CD4-positive, alpha-beta T cell treated with Interferon gamma for 1 hour (primary cell): ENCODE measurements at places on chromosomes 7 and 10.

DNA sequence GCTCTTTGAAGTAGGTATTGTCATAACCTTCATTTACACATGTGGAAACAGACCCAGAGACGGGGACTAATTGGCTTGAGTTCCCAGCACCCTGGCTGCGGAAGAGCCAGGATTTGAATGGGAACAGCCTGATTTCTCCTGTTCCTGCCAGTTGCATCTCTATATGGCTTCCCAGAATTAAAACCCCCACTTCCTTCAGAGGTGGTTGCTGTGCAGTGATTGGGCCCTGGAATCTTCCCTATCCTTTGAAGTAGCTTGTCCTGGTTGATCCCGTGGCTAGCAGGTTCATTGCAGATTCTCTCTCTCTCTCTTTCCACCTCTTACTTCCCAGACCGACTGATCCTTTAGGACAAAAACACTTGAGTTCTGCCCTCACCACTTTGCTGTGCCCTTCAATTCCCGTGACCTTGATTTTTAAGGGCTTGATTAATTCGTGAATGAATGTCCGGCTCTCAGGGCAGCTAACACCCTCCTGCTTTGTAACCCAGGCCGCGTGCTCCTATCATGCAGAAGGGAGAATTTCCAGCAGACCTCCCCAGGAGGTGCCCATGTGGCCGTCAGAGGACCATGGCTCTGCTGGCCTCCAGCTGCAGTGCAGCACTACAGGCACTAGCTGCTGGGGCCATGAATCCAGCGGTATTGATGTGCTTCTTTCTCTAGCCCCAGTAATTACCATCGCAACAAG, 120.6 kb upstream of the AGK start:
- no peak for DNase-seq

DNA sequence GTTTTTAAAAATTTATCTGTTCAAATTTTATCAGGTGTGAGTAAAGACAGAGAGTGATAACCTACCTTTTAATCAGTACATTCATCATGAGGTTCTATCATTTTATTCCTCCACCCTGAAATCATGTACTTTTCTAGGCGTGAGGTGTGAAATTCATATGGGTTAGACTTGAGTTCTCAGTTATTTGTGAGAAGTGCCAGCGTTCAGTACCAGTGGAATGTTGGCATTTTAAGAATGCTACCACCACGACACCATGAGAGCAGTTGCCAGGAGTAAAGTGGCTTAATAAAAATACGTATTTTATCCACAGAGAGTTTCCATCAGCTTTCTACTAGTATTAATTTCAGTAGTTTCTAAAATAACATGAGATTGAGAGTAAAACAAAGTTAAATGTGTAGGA, 104.1 kb upstream of the FERD3L start:
- DNase-seq: no peak

GRCh38 chr10:32367793-32368453, 21.0 kb upstream of the EPC1 start:
- DNase-seq: peak; percentile 64

GRCh38 chr7:149599636-149600206, 102.1 kb upstream of the ZNF746 start:
- DNase-seq: no peak

DNA sequence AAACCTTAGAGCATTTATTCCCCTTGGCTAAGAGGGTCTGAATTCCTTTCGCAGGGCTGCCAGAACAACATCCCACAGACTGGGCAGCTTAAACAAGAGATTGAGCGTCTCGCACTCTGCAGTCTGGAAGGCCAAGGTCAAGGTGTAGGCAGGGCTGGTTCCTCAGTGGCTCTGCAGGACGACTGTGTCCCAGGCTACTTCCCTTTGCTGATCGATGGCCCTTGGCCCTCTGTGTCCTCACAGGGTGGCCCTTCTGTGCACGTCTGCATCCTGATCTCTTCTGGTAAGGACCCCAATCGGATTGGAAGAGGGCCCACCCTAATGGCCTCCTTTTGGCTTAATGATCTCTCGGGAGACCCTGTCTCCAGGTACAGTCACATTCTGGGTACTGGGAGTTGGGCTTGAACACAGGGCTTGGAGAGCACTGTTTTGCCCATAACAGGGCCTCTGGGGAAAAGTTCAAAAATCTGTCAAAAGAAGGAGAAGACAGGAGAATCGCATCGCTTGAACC, 35.1 kb upstream of the DNAJB6 start:
- DNase-seq: no peak

GRCh38 chr10:86375204-86375603, 8.6 kb upstream of the GRID1 start:
- DNase-seq: no peak

GRCh38 chr7:100785878-100786277, 41.4 kb downstream of the EPHB4 start:
- DNase-seq: no peak

DNA sequence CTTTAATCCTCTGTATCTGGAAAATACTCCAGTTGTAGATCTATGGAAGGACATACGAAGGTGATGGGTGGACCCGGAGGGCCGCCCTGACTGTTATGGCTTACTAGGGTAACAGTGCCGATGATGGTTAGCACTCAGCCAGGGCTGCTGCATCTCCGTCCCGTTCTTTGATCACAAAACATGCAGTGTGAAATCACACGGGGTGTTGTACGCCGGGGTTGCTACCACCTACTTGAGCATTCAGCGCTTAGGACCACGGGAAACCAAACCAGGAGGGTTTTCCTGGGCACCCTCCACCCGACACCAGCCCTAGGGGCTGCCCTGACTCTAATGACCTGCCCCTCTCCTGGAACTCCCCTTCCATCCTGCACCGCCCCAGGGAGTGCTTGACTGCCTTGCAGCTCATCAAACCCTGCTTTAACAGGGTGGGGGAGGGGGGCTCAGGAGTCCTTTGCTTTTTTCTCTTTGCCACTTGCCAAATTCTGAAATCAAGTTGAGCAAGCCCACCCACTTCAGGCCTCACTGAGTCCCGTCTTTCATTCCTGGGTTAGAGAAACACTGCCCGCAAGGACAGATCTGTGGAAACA, 20.4 kb downstream of the ZNF775 start:
- DNase-seq: no peak

DNA sequence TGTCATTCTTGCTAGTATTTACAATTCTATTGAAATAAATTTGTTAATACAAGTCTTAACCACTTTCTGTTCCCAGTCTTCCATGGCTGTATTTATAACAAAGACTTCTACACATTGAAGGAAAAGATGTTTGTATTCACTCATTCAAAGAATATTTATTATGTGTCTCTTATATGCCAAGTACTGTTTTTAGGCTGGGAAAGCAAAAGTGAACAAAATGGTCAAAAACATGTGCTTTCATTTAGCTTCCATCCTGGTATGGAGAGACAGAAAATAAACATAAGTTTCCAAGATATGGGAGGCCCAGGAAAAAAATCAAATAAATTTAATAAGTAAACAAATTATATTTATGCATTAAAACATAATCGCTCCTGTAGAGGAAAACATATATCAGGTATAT, 22.9 kb downstream of the CPED1 start:
- no peak for DNase-seq

GRCh38 chr7:147523056-147523455, 1067.5 kb upstream of the C7orf33 start:
- DNase-seq: no peak

- no peak for DNase-seq
Measured at GRCh38 chr10:7310076-7310475, 100.8 kb downstream of the SFMBT2 start.

GRCh38 chr10:102815790-102816549, 21.2 kb downstream of the CYP17A1 start:
- peak; percentile 56 for DNase-seq

DNA sequence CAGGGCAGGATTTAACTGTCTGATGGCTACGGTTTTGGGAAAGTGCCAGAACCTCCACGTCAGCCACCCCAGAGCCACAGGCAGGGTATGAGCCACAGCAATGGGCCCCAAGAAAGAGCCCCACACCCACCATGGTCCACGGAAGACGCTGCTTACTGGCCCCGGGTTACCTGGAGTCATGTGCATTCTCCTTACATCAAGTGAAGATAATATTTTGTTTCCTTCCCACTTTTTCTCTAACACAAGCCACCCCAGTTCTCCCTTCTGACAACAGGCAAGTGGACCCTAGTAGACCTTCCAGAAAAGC, 67.1 kb downstream of the PRKAG2 start:
- no peak for DNase-seq

DNA sequence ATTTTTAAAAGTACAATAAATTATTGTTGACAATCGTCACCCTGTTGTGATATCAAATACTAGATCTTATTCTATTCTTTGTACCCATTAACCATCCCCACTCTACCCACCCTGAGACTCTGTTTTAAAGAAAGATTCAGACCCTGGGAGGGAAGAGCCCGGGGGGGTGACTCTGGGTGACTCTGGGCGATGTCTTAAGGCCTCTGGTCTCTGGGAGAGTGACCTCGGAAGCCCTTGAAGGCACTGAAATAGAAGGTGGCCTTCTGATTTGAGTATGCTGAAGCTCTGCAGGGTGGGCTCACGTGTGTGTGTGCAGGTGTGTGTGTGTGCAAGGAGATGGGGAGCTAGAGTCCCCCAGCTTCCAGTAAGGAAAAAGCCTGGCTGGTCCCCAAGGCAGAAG, 9.7 kb downstream of the ADAP1 start:
- no peak for DNase-seq

- DNase-seq: no peak
Measured at GRCh38 chr7:112076324-112076723, 129.9 kb downstream of the DOCK4 start.

DNA sequence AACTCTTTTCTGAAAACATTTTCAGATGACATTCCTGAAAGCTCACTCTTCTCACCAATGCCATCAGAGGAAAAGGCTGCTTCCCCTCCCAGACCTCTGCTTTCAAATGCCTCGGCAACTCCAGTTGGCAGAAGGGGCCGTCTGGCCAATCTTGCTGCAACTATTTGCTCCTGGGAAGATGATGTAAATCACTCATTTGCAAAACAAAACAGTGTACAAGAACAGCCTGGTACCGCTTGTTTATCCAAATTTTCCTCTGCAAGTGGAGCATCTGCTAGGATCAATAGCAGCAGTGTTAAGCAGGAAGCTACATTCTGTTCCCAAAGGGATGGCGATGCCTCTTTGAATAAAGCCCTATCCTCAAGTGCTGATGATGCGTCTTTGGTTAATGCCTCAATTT, 16.5 kb downstream of the ANLN start:
- no peak for DNase-seq

GRCh38 chr10:93290661-93291354, 191.3 kb downstream of the MYOF start:
- no peak for DNase-seq

- no peak for DNase-seq
Measured at GRCh38 chr7:106775552-106775936, 89.5 kb upstream of the PIK3CG start.

- peak; percentile 43 for DNase-seq
Measured at GRCh38 chr7:521221-522070, 1.8 kb upstream of the PDGFA start.

GRCh38 chr10:123665491-123666286, 466 bp upstream of the GPR26 start:
- no peak for DNase-seq

GRCh38 chr10:121596689-121597503, 1.3 kb downstream of the FGFR2 start:
- DNase-seq: no peak

GRCh38 chr7:128197589-128197988, 43.5 kb upstream of the LEP start:
- DNase-seq: no peak

DNA sequence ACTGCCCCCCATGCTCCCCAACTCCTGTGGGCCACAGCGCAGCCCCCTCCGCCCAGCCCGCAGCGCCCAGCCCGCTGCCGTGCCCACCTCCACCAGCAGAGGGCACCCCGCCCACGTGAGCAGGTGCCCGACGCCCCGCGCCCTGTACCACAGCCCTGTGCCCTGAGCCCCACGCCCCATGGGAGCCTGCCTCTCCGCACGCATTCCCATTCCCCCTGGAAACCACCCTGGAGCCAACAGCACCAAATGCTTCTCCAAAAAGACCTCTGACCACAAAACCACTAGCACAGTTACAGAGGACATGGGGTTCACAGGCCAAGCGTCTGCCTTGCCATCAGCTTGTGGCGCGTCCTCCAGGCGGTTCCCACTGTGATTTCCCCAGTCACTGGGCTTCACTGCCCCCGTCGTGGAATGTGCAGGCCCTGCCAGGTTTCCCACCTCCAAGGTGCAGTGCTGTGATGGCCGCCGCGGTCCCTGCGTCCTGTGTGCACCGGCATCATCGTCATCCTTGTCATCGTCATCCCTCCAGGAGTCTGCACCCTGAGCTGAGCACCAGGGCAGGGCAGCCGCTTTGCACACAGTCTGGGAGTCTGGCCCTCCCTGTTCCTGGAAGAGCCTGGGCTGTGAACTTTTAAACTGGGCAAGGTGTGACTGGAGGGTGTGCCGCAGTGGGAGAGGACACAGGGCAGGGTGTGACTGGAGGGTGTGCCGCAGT, 61.7 kb downstream of the PWWP2B start:
- peak; percentile 48 for DNase-seq

DNA sequence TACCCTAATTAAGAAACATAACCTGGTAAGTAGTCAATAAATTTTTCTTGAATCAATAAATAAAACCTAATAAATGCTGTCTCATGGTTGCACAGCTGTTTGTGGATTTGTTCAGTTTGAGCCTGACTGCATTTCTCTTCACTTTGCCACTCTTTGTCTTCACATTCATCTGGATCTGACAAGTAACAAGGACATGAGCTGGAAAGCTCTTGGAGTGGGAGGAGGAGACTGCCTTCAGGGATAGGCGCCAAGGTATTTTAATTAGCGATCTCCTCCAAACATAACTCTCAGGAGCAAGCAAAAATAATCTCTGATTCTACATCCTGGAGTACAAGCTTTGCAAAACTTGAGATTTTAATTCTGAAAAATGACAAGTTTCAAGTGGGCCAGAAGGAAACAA, 251.0 kb downstream of the BMPER start:
- DNase-seq: no peak

DNA sequence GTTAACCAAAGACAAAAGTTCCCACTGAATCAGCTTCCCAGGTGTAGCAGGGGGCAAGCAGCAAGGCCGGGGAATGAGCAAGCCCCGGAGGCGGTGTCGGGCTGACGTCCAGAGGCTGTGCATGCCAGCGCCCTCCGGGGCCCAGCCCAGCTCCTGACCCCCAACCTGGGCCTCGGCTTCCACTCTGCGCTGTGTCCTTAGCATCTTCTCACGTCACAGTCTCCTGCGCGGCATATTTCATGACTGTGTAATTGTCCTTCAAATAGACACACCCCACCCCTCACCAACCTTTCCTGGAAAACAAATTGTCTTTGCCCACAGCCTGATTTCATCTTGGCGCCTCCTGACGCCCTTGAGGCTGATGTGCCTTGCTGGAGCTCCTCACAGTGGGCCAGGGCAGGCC, 133.5 kb downstream of the RGS10 start:
- DNase-seq: no peak

- DNase-seq: no peak
Measured at GRCh38 chr7:18196638-18197037, 169.0 kb upstream of the PRPS1L1 start.

GRCh38 chr7:32616625-32617024, 121.3 kb downstream of the AVL9 start:
- DNase-seq: no peak
